Prostate gland (tissue), 2 donors: ENCODE measurements at places on chromosomes 7 and 10. TPM values are rescaled to one million over a fixed set of nuclear protein-coding genes. Genes with fewer than 3 reads are reported as not detected.

- no peak for DNase-seq
Observed at GRCh38 chr7:138967159-138967558, 14.0 kb downstream of the KIAA1549 start.

- no peak for DNase-seq
Observed at GRCh38 chr10:11610166-11610825, 1.2 kb downstream of the USP6NL start.

- DNase-seq = no peak
Observed at GRCh38 chr7:131653418-131654248, 97.2 kb upstream of the PODXL start.

DNA sequence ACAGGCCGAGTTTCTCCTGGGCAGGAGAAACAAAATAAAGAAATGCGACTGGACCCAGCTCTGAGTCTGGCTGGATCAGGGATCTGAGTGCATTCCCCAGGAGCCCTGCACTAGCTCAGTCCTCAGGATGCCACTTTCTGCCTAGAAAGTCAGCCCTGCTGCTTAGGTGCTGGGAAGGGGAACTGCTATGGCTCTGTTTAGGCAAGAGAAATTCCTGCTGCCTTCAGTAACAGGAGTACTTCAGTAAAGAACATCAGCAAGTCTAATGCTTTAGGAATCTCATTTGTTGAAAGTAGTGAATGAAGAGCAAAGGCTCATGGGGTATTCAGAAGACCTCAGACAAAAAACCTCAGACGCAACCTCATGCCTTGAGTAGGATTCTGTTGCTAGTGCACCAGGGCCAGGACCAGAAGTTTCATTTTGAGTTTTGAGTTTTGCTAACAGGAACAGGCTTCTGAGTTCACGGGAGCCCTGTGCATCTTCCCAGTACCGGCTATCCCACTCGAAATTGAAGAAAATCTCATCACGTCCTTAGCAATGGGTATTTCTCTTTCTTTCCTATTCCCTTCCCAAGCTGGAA is 170.8 kb upstream of the CDCA7L start:
- no peak for DNase-seq

DNA sequence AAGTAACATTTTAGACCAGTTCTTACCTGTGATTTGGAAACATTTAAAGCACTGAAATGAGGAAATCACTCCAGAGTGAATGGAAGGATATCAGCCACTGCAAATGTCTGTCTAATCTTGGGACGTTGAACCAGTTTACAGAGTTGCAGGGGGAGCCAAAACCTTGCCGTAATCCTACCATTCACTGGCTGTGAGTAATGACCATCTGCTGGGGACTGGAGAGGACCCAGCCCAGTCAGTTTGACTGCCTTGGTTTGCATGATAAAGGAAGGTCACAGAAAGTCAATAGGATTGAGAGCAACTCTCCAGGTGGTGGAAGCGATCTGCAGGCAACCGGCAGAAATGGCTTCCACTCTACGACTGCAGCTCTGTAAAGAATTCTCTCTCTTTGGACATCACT is 167.2 kb downstream of the AKR1D1 start:
- DNase-seq = no peak

DNA sequence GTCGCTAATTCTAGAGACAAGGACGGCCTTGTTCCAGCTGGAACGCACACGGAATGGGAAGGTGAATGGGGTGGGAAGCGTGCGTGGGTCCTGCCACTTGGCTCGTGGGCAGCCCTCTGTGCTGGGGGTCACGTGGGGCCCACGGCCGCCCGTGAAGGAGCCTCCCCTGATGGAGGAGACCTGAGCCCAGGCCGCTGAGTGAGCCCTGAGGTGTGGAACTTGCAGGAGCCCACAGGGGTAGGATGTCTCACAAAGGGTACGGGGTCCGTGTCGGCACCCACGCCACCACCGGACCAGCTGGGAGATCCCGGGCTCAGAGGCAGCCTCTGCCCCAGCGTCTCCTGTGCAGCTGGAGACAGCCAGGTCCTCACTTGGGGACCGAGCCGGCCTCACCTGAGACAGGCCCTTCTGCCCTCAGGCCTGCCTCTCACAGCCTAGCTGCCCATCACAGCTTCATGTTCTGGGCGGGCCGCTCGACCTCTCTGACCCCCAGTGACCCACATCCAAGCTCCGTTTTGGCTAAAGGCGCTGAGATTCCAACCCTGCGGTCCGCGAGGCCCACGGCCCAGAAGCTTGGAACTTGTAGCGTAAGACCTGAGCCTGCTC is 84.8 kb downstream of the FOXL3 start:
- DNase-seq = no peak

DNA sequence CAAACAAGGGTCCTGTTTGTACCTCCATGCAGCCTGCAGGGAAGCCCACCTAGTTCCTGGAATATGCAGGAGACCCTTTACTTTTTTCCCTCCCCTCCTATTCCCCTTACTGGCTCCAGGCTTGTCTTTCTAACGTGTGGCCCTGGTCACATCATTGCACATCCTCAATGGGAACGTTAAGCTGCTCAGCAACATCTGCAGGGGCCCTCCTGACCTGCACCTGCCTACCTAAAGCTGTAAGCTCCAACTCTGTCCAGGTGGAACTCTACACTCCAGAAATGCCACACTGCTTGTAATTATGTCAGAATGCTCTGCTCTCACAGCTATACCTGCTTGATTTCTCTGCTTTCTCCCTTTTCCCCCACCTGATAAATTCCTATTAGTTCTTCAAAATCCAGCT is 72.1 kb downstream of the ARMC3 start:
- no peak for DNase-seq

DNA sequence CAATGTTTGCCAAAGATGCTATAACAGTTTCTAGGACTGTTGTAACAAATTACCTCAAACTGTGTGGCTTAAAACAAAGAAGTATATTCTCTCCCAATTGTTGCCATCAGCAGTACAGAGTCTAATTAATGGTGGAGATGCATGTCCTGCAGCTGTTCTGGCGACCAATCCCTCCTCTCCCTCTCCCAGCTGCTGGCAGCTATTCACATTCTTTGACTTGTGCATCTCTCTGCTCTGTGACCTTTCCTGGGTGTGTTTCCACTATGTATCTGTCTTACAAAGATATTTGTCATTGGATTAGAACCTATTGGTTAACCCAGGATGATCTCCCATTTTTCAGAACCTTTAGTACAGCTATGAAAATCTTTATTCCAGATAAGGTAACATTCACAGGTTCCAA is 561.7 kb upstream of the POM121L12 start:
- DNase-seq = no peak

- DNase-seq = no peak
Observed at GRCh38 chr7:113232885-113233284, 114.5 kb upstream of the SMIM30 start.

GRCh38 chr7:101179117-101179516 is 976 bp downstream of the NAT16 start:
- DNase-seq = no peak

GRCh38 chr10:7030134-7030855 is 380.5 kb downstream of the SFMBT2 start:
- DNase-seq = no peak

DNA sequence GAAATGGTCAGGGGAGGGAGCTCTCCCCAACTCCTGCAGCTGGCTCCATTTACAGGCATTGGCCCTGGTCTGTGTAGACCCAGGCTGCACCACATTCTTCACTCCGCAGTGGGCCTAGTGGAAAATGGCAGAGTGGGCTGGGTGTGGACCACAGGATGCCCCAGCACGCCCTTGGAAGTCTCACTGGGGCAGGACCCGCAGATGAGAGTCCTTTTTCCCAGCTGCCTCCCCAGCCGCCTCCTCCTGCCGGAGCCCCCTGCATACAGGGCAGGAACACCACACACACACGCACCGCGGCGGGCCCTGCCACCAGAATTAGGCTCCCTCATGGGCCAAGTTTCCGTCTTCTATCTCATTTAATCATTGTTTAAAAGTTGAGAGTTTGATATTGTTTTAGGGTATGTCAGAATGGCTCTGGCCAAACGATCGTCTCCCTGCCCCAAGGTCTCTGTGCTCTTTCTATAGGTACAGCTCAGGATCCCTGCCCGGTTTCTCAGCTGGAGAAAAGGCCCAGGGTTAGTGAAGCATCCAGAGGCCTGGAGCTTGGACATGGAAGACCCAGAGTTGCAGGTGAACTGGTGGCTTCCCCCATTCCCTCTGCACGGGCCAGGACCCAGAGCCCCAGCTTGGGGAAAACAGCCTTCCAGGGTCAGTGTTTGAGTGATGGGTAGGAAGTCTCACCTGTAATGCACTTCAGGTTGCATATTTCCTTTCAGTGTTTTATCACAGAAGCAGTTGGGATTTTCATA is 42.0 kb downstream of the ZNF467 start:
- DNase-seq = no peak

- no peak for DNase-seq
Observed at GRCh38 chr10:24953675-24954074, 1.3 kb upstream of the PRTFDC1 start.

- DNase-seq = peak; percentile 65
Observed at GRCh38 chr10:110857265-110858171, 14.2 kb upstream of the PDCD4 start.

SRRM3 gene
- total RNA-seq = 3.1 TPM

ZNF107 gene
- total RNA-seq = 9.0 TPM

SERPINE1 gene
- 24.4 TPM for total RNA-seq

SCIN gene
- total RNA-seq = 7.6 TPM

ASB10 gene
- not detected for total RNA-seq

GTF2IRD1 gene
- total RNA-seq = 24.0 TPM

ZNF853 gene
- total RNA-seq = 16.5 TPM

CCDC146 gene
- 16.5 TPM for total RNA-seq

RBP4 gene
- 5.3 TPM for total RNA-seq

TRPV6 gene
- 82.0 TPM for total RNA-seq

SPDYE9 gene
- not detected for total RNA-seq

ABI1 gene
- 37.8 TPM for total RNA-seq
